Smooth muscle cell of the brain vasculature (primary cell): ENCODE measurements at places on chromosomes 3 and 15.

- no peak for DNase-seq
Observed at GRCh38 chr3:16299746-16300145, 34.7 kb downstream of the OXNAD1 start.

DNA sequence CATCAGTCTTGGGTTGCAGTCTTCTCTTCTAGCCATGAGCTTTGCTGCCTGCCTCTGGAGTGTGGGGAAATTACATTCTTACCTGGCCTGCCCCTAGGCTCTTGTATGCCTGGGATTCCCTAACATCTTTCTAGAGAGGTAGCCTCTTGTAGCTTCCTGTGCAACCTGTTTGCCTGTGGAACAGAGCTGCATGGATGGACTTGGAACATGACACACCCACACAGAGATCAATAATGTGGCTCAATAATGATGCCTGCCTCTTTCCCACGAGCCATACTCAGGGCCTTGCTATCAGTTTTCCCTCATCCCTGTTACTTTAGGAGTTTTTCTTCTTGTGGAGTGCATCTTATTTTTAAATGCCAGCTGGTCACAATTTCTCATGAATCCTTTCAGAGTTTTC, 11.4 kb downstream of the CHCHD6 start:
- DNase-seq, result no peak

DNA sequence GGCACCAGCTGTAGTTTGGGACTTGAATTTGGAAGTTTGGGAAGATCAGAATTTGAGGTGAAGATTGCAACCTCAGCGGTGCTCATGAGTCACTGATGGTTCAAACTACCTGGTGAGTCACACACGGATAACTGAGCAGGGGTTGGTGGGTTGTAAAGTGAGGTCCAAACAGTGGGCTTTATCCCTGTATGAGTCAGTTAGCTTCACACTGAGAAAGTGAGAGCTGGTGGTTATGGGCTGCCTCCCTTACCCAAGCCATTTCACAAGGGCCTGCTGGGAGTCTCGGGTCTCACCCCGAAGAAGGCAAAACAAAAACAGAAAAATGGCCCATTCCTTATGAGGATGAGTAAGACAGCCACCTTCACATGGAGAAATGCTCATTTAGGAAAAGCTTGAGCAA, 77.0 kb downstream of the ITGA11 start:
- DNase-seq, result peak; percentile 73

DNA sequence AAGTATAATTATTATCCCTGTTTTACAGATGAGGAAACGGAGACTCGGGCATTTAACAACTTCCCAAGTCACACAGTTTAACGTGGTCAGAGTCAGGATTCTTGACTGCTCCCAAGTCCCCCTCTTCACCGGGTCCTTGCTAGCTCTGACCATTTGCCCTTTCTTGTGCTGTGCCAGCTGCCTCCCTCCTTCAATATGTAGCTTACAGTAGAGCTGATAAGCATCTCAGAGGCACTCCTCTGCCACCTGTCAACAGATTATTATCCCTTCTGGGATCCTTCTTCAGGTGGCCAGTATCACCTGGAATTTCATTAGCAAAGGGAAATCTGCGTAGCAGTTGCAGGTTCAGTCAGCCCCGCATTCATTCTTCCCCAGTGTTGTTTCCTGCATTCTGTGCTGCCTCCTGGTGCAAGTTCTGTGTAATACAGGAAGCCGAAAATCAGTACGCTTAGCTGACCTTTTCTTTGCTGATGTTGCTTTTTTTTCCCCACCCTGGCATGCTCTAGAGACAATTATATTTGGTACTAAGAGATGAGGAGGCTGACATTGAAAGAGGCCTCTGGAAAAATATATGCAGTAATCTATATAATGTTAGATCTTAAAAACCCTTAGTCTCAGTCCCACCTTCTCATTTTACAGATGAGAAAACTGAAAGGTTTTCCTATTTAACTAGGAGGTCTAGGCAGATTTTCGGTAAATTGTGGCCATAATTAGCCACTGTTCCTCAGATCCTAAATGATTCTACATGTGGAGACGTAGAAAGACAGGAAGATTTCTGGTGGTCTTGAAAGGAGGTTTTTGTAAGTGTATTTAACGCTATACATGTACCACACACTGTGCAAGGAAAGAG, 24.8 kb downstream of the TMOD2 start:
- no peak for DNase-seq

DNA sequence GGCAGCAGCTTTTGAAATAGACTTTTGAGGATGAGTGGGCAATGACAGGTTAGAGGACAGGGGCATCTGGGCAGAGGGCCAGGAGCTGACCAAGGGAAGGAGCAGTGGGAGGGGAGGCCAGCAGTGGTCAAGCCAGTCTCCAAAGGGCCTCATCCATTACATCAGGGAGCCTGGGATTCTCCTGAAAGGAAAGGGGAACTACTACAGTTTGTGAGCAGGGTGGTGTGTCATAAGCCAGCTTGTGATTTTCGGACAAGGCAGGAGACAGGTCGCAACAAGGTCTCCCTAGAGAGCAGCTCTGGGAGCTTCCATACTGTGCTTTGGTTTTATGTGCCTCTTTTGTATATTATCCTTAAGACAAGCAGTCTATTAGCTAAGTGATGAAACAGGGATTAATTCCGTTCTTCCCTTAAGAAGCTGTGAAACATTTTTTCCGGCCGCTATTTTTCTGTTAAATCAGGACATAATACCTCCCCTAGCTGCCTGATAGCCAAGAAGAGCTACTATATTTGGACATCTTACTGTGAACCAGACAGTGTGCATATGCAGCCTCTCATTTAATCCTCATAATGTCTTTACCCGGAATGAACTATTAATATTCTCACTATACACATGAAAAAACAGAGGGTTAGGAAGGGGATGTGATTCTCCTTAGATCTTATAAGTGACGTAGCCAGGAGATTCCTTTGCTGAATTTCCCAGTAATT, 46.4 kb downstream of the C2CD4B start:
- no peak for DNase-seq

- DNase-seq, result peak; percentile 46
Observed at GRCh38 chr15:48925714-48926223, 38.0 kb downstream of the SHC4 start.

DNA sequence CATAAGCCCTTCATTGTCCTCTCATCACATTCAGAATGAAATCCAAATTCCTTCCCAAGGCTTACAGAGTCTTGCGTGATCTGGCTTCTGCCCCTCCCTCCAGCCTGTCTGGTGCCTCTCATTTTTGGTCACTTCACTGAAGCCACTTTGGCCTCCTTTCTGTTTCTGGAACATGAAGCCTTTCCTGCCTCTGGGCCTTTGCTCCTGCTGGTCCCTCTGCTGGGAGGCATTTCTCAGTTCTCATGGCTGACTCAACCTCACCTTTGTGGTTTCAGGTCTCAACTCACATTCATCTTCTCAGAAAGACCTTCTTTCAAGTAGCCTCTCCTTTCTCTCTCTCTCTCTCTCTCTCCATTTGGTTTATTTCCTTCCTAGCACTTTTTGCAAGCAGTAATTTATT, 43.9 kb upstream of the BHLHE40 start:
- no peak for DNase-seq

- DNase-seq, result no peak
Observed at GRCh38 chr15:67161412-67161811, 93.0 kb downstream of the AAGAB start.

DNA sequence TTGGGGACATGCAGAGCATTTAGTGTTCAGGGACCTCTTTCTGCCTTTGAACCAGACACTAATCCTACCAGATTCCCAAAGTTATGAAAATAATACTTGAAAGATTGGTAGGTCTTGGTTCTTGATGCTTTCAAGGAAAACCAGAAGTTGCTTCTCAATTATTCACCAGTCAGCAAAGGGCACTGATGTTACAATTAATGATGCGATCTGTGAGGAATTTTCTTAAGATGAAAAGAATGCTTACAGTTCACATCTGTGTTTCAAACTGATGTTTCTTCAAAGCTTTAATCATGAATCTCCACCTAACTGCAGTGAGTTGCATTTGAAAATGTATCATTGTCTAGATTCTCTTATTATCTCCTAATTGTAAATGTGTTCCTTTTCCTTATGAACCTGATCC, 161.0 kb downstream of the NAALADL2 start:
- no peak for DNase-seq

- peak; percentile 10 for DNase-seq
Observed at GRCh38 chr15:76840830-76841460, 64.2 kb downstream of the SCAPER start.
